Stimulated activated CD8-positive, alpha-beta memory T cell treated with anti-CD3 and anti-CD28 coated beads, Interleukin-4, amount 100 ng/mL, for 1 hour (primary cell): ENCODE measurements at places on chromosomes 1 and 21.

DNA sequence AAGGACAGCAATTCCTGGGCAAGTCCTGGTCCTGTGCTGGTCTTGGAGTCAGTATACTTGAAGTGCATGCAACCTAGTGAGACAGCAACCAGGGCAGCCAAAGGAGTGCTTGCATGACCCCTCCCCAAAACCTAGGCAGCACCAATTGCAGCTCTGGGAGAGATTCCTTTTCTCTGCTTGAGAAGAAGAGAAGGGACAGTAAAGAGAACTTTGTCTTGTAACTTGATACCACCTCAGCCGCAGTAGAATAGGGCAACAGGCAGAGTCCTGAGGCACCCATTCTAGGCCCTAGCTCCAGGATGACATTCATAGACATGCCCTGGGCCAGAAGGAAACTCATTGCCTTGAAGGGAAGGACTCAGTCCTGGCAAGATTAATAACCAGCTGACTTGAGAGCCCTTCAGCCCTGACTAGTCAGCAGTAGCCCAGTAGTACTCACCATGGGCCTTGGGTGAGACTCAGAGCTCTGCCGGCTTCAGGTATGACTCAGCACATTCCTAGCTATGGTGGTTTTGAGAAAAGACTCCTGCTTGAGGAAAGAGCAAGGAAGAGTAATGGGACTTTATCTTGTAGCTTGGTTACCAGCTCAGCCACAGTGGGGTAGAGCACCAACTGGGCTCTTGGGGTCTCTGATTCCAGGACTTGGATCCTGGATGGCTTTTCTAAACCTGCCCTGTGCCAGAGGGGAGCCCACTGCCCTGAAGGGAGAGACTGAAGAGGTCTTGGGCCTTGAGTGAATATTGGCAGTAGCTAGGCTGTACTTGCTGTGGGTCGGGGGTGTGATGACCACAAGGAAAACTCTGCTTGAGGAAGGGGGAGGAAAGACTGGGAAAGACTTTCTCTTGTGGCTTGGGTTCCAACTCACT lies 51.7 kb upstream of the ACADM start:
- DNase-seq, result no peak

GRCh38 chr1:28123461-28123961 lies 35.1 kb upstream of the EYA3 start:
- no peak for DNase-seq

DNA sequence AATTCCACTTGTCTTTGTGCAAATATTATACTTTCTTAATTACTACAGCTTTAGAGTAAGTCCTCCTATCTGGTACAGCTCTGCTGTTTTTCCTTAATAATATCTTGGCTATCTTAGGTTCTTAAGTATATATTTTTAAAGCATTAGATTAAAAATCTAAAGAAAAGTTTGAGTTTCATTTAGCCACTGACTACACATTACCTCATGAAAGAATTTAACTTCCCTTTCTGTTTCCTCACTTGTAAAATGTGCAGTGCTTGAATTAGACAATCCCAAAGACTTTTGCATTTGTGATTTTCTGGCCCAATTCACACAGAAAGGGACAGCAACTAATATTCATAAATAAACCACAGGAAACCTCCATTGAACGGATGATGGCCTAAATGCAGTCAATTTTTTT lies 126.4 kb upstream of the SAMSN1 start:
- DNase-seq, result no peak

DNA sequence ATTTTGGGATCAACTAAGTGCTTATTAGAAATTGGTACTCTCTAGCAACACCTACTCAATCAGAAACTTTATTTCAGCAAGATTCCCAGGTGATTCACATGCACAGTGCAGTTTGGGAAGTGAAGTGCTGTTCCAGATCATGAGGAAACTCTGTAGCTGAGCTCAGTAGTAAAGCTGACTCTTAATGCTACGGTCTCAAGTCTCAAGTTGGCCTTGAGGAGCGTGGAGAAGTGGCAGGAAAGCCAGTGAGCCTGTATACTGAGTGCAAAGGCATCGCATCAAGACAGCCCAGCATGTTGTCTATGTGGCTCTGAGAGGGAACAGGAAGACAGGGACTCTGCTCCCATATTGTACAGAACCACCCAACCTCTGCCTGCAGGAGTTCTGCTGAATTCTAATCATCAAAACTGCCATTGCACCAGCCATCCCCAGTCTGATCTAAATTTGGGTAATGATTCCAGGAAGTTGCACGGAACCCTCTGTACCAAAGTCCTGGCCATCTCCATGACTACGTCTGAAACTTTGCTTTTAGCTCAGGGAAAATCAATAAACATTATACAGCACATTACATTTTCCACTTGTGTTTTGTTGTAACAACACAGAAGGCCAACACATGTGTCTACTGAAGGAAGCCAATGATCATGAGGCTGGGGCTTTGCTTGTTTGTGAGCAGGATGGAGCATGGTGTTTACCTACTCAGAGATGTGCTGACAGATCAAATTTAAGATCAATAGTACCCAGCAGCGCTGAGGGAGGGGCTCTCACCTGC lies 105.1 kb upstream of the TLR5 start:
- no peak for DNase-seq

DNA sequence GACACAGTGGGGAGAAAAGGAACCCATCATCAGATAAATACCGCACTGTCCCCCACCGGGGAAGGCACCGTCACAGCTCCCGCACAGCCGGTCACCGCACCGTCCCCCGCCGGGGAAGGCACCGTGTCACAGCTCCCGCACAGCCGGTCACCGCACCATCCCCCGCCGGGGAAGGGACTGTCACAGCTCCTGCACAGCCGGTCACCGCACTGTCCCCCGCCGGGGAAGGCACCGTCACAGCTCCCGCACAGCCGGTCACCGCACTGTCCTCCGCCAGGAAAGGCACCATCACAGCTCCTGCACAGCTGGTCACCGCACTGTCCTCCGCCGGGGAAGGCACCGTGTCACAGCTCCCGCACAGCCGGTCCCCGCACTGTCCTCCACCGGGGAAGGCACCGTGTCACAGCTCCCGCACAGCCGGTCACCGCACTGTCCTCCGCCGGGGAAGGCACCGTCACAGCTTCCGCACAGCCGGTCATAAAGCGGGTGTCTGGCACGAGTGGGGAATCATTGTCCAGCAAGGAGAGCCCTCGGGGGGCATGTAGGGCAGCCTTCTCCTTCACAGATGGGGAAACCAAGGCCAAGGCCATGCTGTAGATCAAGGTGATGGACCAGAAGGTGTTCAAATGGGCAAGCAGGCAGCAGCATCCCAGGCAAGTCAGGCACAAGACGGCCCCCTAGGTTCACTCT lies 280.1 kb downstream of the NPHP4 start:
- no peak for DNase-seq

GRCh38 chr1:224744521-224744920 lies 128.4 kb downstream of the CNIH3 start:
- DNase-seq, result no peak

GRCh38 chr1:170623171-170623570 lies 40.8 kb upstream of the PRRX1 start:
- DNase-seq, result no peak

DNA sequence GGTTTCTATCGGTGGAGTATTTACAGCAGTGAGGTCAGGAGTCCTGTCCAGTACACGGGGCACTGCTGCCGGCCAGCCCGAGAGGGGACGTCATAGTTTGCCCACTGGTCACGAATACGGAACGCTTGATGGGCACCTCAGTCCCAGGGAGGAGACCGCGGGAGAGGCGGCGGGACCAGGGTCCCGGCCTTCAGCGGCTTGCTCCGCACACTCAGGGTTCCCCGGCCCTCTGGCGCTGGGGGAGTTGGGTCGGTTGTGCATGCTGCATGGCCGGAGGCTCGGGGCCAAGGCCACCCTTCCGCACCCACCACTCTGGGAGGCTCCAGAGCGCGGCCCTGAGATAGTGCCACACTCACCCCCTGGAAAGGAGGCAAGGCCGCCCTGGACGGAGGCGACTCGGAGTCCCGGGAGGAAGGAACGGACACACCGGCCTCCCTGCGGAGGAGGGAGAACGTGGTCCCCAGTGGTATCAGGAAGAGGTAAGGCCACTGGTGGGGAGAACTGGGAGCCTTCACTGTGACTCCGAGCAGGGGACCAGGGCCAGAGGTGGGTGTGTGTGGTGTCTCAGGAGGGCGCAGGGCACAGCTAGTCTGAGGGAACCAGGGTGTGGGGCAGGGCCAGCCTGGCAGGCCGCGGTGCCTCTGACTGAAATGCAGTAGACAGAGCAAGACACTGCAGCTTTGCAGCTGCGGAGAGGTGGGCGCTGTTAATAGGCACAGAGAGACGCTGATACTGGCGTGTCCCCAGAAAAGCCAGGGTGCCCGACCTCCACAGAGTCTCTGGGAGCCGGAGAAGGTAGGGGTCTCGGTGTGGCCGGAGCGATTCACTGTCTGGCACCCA lies 28.6 kb upstream of the PRSS38 start:
- DNase-seq, result no peak

GRCh38 chr1:66341446-66342089 lies 192.4 kb upstream of the SGIP1 start:
- DNase-seq, result no peak

GRCh38 chr1:92306020-92306419 lies 7.2 kb downstream of the RPAP2 start:
- no peak for DNase-seq
